Hematopoietic multipotent progenitor cell (in vitro differentiated cells): ENCODE measurements at places on chromosomes 5 and 9. TPM values are rescaled to one million over a fixed set of nuclear protein-coding genes. Genes with fewer than 3 reads are reported as not detected.

- no peak for DNase-seq
Measured at GRCh38 chr5:133751421-133751820, 139.1 kb upstream of the FSTL4 start.

Gene KCNV2
- total RNA-seq, result under 0.01 TPM

- DNase-seq, result no peak
Measured at GRCh38 chr9:69089491-69089890, 53.9 kb downstream of the FXN start.

- no peak for DNase-seq
Measured at GRCh38 chr9:135039266-135039870, 48.1 kb upstream of the OLFM1 start.

DNA sequence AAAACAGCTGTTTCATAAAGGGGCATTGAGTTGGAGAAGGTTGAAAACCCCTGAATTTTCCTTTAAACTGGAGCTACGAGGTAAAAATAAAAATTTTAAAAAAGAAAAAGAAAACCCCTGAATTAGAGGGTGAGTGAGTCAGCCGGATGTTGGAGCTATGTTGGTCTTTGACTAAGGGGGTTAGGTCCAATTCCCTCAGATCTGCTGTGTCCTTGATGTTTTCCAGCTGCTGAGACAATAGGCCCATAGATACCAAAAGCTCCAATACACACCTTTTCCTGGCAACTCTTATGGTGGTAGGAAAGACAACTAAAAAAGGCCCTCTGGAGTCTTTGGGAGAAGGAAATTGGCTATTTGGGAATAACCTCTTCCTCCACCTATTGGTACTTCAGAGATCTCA lies 79.4 kb upstream of the SAP30L start:
- DNase-seq, result no peak

GRCh38 chr5:5271786-5272321 lies 131.7 kb downstream of the ADAMTS16 start:
- DNase-seq, result no peak

- peak; percentile 60 for DNase-seq
Measured at GRCh38 chr5:140042643-140043507, at the start of gene NRG2. TSS of gene NRG2 (minus strand) at chr5:140043299.

DNA sequence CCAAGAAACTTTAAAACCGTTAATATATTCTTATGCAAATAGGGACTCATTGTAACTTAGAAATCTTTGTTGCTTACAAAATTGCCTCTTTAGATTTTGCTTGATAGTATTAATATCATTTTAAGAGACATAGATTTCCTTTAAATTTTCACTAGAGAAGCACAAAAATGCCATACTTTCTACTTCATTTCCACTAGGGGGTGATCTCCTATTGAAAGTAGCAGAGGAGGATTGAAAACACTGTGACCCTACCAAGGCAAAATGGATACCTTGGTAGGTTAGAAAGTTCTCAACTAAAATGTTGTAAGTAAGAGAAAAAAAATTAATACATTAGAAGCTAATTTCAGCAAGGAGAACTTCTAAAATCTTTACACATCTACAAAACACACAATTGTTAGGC lies 204.9 kb downstream of the CHSY3 start:
- DNase-seq, result no peak

DNA sequence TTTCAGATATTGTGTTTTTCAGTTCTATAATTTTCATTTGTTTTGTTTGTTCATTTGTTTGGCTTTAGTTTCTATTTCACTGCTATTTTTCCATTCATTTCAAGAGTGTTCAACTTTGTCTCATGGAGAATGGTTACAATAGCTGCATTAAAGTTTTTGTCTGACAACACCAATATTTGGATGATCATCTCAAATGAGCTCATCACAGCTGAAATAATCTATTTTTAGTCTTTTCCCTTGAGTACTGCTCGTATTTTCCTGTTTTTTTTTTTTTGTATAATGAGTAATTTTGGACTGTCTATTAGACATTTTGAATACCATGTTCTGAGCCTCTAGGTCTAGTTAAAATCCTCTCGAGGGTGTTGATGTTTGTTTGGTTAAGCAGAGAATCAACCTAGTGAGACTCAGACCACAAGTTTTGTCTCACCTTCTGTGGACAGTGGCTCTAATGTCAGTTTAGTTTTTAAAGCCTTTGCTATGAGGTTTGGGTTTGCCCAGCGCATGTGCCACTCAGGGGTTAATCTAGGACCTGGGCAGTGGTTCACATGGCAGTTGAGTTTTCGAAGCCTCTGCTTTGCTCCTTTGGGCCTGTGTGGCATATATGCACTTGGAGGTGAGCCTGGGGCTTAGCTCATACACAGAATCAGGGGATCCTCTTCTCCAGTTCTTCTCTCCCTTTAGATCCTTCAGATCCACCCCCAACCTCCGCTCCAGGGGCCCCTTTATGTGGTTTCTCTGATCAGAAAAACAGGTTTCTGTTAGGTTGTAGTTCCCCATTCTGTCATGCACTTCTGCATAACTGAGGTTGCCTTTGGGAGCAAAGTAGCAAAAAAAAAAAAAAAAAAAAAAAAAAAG lies 79.8 kb downstream of the ARSB start:
- no peak for DNase-seq

GRCh38 chr5:75681125-75681830 lies 36.0 kb downstream of the POC5 start:
- peak; percentile 76 for DNase-seq

- DNase-seq, result no peak
Measured at GRCh38 chr5:149724130-149724840, 5.8 kb upstream of the PPARGC1B start.

Gene ENTPD2
- not detected for total RNA-seq

DNA sequence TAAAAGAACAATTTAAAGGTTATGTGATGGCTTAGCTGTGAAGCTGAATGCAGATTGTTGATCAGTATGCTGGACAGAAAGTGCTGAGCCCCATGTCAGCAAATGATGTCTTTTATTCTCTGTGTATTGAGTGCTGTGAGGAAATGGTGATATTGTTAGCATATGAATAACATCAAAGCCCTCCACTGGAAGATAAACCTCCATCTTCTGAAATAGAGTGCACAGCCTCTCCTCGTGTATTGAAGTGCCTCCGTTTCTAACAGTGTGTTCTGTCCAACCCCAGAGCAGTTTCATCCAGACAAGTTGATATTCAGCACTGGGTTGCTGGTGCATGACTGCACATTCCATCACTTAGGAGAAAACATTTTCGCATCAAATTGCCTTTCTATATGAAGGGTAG lies 242.9 kb downstream of the CSNK1G3 start:
- no peak for DNase-seq

DNA sequence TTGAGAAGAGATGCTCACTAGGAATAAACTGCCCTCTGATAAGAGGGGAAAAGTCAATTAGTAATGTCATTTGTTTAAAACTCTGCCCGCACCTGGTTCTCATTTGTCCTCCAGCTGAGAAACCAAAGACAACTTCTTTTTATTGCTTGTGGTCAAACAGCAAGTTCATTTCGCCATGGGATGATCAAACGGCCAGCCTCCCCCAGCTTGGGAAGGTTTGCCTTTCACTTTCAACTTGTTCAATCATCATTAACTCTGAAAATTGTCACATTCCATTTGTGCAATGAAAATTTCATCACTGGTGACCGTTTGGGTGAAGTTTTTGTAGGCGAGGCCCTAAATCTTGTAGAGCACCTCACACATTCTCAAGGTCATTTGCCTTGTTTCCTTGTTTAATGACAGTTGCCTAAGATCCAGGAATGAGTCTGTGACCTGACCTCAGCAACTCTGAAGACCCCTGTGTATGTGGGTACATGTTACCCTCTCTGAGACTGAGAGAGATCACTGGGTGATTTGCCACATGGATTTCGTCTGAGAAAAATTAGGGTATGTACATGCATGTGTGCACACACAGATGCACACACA lies 117.7 kb downstream of the MARCHF3 start:
- no peak for DNase-seq

Gene TMC1
- not detected for total RNA-seq

DNA sequence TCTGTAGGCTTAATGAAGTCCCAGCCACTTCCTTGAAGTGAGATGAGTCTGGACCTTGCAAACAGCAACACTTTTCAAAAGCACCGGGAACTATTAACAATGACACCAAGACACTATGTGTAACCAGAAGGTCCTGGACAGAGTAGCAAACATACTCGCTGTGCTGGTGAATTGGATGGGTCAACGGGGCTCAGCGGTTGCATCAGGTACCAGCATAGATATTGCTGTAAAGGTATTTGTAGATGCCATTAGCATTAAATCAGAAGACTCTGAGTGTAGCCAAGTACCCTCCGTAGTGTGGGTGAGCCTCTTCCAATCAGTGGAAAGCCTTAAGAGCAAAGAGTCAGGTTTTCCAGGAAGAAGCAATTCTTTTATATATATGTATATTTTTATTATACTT lies 140.5 kb downstream of the IRX2 start:
- no peak for DNase-seq

GRCh38 chr9:78769690-78770089 lies 472.8 kb downstream of the PSAT1 start:
- no peak for DNase-seq

Gene UBAP1
- total RNA-seq, result 25.3 TPM

Gene TXNDC15
- 87.8 TPM for total RNA-seq

- DNase-seq, result no peak
Measured at GRCh38 chr5:6711409-6712141, 1.7 kb upstream of the TENT4A start.

Gene ADRB2
- 3.0 TPM for total RNA-seq

DNA sequence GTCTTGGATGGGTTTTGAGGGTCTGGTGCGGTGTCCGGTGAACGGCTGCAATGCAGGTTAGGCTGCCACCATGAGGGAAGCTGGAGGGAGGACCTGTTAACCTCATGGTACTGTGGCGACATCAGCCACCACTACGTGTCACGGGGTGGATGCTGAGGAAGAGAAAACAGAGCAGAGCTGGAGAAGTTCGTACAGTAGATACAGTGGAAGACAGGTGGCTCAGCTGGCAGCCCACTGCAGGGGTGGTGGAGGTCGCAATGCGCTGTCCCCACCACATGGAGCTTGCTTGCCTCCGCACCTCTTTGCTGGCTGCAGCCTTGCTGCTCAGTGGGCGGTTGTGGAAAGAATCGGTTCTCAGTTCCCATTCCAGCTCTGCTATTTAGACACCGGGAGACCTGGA lies 2.8 kb downstream of the DCANP1 start:
- no peak for DNase-seq

- DNase-seq, result no peak
Measured at GRCh38 chr5:133108481-133108921, 56.7 kb downstream of the HSPA4 start.

DNA sequence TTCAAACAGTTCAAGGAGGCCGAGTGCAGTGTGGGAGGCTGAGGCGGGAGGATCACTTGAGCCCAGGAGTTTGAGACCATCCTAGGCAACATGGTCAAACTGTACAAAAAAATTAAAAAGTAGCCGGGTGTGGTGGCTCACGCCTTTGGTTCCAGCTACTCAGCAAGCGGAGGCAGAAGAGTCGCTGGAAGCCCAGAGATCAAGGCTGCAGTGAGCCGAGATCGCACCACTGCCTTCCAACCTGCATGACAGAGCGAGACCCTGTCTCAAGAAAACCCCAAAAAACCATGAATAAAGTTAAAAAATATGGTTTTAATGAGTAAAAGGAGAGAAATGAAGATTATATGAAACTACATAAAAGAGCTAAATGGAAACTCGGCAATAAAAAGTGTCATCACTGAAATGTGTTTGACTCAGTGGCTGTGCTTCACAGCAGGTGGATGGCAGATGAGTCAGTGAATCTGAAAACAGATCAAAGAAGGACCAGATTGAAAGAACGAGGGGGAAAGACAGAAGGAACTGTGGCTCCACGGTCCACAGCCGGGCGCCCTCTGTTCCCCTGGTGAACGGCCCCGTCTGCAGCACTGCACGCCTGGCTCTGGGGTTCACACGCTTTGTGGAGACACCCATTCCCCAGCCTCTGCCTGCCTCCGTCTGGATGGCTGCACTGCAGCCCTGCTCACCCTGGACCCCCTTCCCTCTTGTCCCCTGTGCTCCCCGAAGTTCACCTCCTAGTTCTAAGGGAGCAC lies 25.1 kb downstream of the EXD3 start:
- no peak for DNase-seq

GRCh38 chr5:52269401-52269800 lies 518.3 kb upstream of the ITGA1 start:
- DNase-seq, result no peak
